ENCODE measurements at places on chromosomes 5 and 9.

DNA sequence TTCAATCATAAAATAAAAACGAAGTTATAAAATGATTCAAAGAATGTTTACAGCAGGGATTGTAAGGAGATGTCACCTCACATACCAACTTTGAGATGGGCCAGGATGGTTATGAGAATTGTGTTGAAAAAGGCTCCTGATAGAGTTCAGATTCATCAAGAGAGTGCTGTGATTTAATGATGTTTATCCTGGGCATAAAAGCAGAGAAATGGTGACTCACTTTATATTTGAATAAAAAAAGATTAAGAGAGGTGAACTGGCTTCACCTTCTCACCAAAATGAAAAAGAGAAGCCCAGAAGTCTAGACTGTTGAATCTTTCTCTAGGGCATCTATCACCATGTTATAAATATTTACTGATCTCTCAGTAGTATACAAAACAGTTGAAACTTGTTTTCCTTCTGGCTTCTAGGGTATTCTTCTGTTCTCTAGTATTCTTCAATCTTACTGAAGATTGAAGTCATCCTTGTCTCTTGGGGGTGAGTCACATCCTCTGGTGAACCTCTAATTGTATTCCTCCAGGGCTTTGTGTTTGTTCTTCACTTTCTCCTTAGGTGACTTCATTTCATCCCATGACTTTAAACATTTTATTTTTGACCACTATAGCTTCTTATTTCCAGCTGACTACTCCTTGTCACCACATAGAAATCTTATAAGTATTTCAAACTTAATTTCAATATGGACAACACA is 1237.3 kb upstream of the C9orf72 start:
- no peak for DNase-seq

GRCh38 chr9:132062806-132063205 is 16.9 kb downstream of the MED27 start:
- no peak for DNase-seq

DNA sequence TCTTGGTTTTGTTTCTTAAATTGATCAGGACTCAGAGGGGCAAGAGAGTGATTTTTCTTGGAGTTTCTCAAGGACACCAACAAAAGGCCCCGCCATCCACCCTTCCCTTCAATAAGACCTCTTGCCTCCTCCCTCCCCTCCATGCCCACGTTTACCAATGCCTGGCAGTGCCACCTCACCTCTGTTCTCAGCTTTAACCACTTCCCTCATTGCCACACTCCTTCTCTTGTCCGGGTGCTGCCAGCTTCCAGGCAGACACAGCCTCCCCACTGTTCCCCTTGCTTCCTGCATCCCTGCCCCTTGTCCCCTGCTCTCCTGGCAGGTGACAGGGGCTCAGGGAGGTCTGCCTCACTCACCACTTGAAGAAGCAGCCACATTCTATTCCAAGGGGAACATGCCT is 90.8 kb downstream of the LHX2 start:
- no peak for DNase-seq

- no peak for DNase-seq
Measured at GRCh38 chr9:114433086-114433485, 45.3 kb upstream of the AKNA start.

GRCh38 chr5:68875351-68875750 is 218.5 kb upstream of the SLC30A5 start:
- no peak for DNase-seq

GRCh38 chr9:80698725-80699410 is 990.5 kb downstream of the TLE1 start:
- no peak for DNase-seq

GRCh38 chr5:87361031-87361445 is 51.7 kb downstream of the CCNH start:
- no peak for DNase-seq

DNA sequence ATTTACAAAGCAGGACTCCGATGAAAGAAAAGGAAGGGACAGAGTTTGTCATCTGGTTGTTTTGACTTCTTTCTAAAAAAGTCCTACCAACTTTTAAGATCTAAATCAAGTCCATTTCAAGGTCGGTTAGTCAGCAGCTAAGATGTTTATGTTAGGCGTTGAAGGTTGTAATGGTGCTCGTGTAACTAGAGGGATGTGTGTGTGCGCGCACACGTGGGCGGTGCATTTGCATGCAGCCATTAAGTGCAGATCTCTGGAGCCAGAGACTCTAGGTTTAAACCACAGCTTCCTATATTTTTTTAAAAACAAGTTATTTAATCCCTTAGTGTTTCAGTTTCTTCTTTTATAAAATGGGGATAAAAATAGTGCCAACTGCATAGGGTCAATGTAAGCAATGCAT is 77.0 kb upstream of the SMIM32 start:
- no peak for DNase-seq
